ENCODE measurements at places on chromosomes 3 and 15. TPM values are rescaled to one million over a fixed set of nuclear protein-coding genes. Genes with fewer than 3 reads are reported as not detected.

The GPR27 gene
- total RNA-seq = 0.39 TPM

The ST3GAL6 gene
- total RNA-seq = 10.9 TPM

DNA sequence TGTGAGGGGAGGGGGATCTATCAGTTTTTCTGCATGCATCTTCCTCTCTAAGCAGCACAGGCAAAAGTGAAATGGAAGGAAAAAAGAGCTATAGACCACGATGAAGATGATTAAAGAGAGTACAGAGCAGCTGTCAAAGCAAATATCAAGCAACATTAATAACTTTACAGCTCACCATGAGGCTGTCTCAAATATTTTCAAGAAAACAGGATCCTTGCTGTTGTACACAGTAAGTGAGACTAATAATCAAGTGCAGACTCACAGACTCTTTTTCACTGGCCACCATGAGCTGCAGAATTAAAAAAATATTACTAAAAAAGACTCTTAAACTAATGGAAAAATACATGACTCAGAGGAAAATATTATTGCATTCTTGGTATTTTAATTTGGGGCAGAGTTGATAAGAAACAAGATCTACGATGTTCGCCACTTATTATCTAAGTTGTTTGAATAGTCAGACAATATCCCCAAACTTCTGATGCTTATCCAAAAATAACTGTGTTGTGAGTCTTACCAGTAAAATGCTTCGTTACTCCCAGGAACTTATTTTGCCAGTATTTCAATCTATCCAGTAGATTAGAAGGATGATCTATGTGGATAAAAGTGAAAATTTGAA lies 817.5 kb upstream of the ALCAM start:
- DNase-seq = no peak

DNA sequence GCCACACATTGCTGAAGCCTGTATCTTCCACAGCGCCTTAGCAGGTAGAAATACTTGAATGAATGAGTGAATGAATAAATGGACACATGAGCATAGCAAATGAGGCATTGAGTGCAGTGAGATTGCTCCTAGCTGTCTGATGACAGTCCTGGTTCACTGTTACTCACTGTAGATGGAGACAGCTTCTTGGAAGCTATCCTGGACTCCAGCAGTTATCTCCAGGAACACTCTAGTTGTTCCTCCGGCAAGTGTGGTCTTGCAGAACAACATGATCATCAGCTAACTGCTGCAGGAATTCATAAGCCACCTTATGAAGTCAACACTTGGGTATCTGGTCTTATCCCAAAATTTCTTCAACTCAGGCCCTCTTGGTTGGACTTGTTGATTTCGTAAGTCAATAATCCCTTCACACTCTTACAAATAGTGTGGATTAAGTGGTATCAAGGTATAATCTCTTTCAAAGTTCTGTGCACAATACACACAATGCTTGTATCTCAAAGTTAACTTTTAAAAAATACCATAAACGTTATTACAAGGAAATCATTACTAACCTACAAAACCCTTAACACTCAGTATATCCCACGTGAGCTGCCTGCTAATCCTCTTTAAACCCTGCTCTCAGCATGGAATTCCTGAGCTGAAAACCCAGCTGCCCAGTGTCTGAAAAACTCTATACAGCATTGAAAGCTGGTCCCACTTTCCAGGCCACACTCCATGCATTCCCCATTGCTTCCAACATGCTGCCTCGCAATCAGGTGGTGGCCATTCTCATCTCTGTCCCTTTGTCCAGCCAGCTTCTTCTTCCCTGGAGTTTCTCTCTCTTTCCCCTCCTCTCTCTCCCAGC lies 14.4 kb upstream of the ZBTB38 start:
- no peak for DNase-seq

GRCh38 chr3:183283886-183284285 lies 30.8 kb downstream of the B3GNT5 start:
- DNase-seq = no peak

GRCh38 chr15:90765531-90765930 lies 48.4 kb downstream of the BLM start:
- DNase-seq = no peak

GRCh38 chr15:77186594-77187011 lies 115.7 kb upstream of the TSPAN3 start:
- no peak for DNase-seq
